HS-5 (cell line): ENCODE measurements at places on chromosomes 11 and 22.

DNA sequence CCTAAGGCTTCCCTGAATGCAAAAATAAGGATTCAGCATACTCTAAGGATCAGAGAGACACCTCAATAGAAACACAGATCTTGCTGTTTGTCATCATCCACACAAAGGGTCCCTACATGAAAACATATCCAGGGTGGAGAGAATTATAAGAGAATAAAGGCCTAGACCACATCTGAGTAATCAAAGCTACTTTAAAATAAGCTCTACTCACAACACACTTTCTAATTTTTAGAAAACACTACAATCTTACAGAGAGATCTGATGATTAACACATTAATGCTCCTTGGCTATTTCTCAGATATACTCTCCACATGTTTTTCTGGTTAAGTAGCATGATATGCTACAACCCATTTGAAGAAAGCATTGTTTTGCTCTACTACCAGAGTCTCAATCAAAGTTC lies 108.2 kb downstream of the ETS1 start:
- no peak for DNase-seq

GRCh38 chr11:88651556-88651955 lies 314.0 kb upstream of the CTSC start:
- no peak for DNase-seq

DNA sequence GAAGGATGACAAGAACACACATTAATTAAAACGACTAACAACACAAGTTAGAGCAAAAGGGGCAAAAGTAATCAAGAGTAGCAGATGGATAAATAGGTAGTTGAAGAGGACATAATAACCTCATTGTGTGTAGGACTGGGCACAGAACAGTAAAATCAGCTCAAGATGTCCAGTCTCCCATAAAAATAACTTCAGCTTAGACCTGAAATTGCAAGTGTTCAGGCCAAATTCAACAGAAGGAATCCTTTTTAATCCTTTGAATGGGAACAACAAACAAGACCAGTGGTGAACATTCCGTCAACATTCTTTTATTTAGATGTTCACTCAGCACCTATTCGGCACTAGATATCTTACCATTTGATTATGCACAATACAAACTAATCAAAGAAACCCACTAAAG lies 4.4 kb downstream of the MTMR2 start:
- DNase-seq: no peak

DNA sequence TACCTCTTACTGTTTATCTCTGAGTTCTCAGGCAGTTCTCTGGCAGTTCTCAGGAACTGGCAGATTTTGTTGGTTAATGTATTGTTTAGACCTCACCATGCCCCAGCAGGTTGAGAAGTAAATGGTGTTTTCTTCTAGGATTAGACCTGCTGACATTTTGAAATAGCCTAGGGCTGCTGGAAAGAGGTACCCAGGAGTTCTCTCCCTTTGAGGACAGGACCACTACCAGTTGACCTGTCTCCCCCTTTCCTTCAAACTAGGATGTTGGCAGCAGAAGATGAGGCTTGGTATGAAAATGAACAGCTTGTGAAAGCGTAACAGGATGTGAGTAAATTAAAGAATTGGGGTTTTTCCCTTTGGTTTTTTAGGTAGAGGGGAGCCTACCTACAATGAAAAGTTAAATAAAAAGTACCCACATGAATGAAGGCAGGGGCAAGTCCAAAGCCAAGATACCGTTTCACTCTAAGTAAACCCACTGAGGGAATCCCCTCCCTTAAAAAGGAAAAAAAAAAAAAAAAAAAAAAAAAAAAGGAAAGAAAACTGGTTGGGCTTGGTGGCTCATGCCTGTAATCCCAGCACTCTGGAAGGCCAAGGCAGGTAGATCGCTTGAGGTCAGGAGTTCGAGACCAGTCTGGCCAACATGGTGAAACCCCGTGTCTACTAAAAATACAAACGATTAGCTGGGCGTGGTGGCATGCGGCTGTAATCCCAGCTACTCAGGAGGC lies 96.2 kb downstream of the PDHX start:
- DNase-seq: no peak

DNA sequence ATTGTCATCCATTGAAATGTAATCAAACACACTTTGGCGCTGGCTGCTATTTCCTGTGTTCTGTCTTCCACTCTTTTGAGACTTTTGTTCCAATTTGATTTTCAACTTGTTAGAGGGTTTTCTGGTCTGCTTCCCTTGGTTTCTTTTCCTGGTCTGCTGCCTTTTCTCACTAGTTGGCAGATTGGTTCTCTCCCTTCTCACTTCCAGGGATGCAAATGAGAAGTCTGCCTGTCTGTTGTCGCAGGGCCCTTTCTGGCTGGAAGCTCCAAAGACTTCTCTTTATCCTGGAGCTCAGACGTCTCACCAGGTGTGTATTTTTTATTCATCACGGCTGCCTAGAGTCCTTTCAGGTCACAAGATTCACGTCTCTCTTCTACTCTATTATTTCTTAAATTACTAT lies 84.0 kb downstream of the RPS6KA4 start:
- no peak for DNase-seq
